ENCODE measurements at places on chromosomes 3 and 15. TPM values are rescaled to one million over a fixed set of nuclear protein-coding genes. Genes with fewer than 3 reads are reported as not detected.

AGTR1 gene
- total RNA-seq: 7.4 TPM

TOP2B gene
- 100 TPM for total RNA-seq

RHCG gene
- total RNA-seq: not detected

GOLGA8Q gene
- total RNA-seq: 0.52 TPM

DNA sequence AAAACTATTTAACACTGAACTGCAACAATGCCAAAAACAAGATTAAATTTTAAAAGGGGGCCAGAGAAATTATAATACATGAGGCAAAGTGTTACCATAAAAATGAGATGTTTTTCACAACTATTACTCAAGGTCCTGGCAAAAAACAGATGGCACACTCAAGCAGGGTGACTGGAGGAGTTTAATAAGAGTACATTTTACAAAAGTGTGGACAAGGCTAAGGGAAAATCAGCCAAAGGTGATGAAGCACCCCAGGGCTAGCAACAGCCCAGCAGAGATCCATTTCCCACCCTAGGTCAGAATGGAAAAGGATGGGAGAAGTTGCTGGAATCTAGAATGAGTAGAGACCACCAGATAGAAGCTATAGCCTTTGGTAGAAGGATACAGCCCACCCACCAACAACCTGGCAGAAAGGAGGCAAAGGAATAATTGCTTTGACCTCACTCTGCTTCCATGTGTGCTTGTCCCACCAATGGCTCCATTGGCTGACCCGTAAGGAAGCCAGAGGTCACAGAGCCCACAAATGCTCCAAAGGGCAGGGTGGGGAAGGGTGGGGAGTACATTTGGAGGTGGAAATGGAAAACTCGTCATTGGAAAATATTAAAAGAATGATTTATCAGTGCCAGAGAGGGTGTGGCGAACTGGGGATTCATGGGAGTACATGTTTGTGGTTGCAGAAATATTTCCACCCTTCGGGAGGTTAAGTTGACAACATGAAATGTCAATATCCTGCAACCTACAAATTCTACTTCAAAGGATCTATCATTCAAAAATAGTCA is 161.0 kb upstream of the UBE2E2 start:
- no peaks in the 10 kb centered on the region for H3K36me3 ChIP-seq
- no peak overlapping the region for H3K4me3 ChIP-seq
- no peaks in the 10 kb centered on the region for H3K27me3 ChIP-seq
- H3K4me1 ChIP-seq: no peaks in the 10 kb centered on the region
- H3K27ac ChIP-seq: no peak overlapping the region

DNA sequence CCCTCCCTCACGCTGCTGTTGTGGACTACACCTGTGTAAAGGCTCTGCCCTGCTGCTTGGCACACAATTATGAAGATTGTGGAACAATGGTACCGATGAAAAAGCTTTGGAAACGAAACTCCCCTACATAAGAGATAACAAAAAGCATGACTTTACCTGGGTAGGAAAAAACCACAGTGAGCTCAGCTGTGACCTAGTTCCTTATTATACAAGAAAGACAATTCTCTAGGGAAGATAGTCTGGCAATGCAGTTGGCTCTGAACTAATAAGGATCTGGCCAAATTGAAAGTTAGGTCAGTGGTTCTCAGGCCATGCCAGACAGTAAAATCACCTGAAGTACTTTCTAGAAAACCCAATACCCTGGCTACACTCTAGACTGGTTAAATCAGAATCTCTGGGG is 16.1 kb downstream of the CLEC3B start:
- H3K27ac ChIP-seq: no peak overlapping the region
- no peak overlapping the region for H3K4me3 ChIP-seq
- no peaks in the 10 kb centered on the region for H3K36me3 ChIP-seq
- H3K27me3 ChIP-seq: no peaks in the 10 kb centered on the region

- H3K27ac ChIP-seq: no peak overlapping the region
- DNase-seq: no peak
- H3K4me1 ChIP-seq: no peaks in the 10 kb centered on the region
- H3K4me3 ChIP-seq: no peak overlapping the region
- no peaks in the 10 kb centered on the region for H3K36me3 ChIP-seq
Measured at GRCh38 chr3:108432431-108432830, 78.0 kb downstream of the MYH15 start.

DNA sequence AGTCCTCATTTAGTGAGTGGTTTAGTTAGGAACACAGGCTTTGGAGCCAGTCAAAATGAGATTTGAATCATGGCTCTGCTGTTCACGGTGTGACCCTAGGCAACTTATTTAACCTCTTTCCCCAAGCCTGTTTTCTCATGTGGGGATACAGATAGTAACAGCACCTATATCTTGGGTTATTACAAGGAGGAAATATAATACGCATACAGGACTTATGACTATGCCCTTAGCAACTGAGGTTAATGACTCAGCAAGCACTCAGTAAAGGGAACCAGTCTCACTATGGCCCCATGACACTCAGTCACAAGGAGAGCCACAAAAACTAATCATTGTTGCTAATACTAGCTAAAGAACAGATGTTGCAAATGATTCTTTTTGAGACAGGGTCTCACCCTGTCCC is 45.9 kb downstream of the SUMF1 start:
- no peaks in the 10 kb centered on the region for H3K4me1 ChIP-seq
- no peaks in the 10 kb centered on the region for H3K36me3 ChIP-seq
- DNase-seq: no peak
- H3K27me3 ChIP-seq: no peaks in the 10 kb centered on the region

Data from left lung (tissue), 14 donors.